ENCODE measurements at places on chromosomes 2 and 18. TPM values are rescaled to one million over a fixed set of nuclear protein-coding genes. Genes with fewer than 3 reads are reported as not detected.

The VAMP5 gene
- total RNA-seq, result 35.4 TPM

The SPTBN1 gene
- 365 TPM for total RNA-seq

The EDAR gene
- not detected for total RNA-seq

The CIB4 gene
- not detected for total RNA-seq

The ITM2C gene
- total RNA-seq, result 63.4 TPM

The NDC80 gene
- 1.7 TPM for total RNA-seq

The SIX3 gene
- not detected for total RNA-seq

The UGT1A3 gene
- not detected for total RNA-seq

The NEU2 gene
- not detected for total RNA-seq

The MROH2A gene
- not detected for total RNA-seq

The TCF7L1 gene
- total RNA-seq, result 2.5 TPM

The KLHL29 gene
- total RNA-seq, result 4.2 TPM

The TDRD15 gene
- total RNA-seq, result not detected

The CNGA3 gene
- total RNA-seq, result 0.17 TPM

The CYP27C1 gene
- under 0.01 TPM for total RNA-seq

The DAW1 gene
- 0.17 TPM for total RNA-seq

The ADRA2B gene
- not detected for total RNA-seq
